ENCODE measurements at places on chromosomes 16 and 17. TPM values are rescaled to one million over a fixed set of nuclear protein-coding genes. Genes with fewer than 3 reads are reported as not detected.

- no peak for DNase-seq
Observed at GRCh38 chr17:39706921-39707337, 7.1 kb downstream of the ERBB2 start.

DNA sequence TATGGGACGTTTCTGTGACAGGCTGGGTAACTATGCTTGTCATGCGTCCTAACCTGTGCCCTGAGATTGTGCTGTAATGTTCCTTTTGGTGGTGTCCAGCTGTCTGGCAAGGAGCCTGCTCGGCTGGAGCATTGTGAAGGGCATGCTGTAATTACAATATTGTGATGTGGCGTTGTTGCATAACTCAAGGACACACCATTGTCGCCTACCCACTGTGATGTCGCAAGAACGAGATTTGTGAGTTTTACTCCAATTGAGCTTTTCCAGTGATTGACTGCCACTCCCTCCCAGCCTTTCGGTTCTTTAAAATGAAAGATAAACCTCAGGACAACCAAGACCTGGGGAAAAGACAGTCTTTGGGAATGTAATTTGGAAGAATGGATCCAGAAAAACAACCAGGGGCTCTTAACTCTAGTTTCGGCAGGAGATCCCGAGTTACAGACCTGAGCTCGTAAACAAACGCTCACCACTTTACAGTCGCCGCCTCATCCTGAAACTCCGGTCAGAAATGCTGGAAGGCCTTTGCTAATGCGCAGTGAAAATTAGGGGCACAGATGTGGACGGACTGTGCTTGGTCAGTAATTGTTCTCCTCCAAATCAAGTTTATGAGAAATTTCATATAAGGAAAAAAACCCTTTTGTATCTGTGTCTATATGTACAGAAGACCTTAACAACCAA, 1.3 kb downstream of the ZNF750 start:
- peak; percentile 78 for DNase-seq

DNA sequence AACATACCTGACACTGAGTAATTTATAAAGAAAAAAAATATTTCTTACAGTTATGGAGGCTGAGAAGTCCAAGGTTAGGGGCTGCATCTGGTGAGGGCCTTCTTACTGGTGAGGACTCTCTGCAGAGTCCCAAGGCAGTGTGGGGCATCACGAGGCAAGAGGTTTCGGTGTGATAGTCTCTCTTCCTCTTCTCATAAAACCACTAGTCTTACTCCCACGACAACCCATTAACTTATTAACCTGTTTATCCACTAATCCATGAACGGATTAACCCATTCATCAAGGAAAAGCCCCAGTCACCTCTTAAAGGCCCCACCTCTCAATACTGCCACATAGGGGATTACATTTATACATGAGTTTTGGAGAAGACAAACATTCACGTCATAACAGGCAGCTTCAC, 20.1 kb downstream of the CIITA start:
- no peak for DNase-seq

GRCh38 chr16:58195771-58196170, 2.1 kb downstream of the CSNK2A2 start:
- no peak for DNase-seq

GRCh38 chr17:4944163-4944553, 4.1 kb downstream of the RNF167 start:
- DNase-seq: no peak

GRCh38 chr17:9179602-9180001, 158.3 kb downstream of the NTN1 start:
- no peak for DNase-seq

GRCh38 chr17:15912416-15912955, 32.4 kb upstream of the ADORA2B start:
- no peak for DNase-seq

DNA sequence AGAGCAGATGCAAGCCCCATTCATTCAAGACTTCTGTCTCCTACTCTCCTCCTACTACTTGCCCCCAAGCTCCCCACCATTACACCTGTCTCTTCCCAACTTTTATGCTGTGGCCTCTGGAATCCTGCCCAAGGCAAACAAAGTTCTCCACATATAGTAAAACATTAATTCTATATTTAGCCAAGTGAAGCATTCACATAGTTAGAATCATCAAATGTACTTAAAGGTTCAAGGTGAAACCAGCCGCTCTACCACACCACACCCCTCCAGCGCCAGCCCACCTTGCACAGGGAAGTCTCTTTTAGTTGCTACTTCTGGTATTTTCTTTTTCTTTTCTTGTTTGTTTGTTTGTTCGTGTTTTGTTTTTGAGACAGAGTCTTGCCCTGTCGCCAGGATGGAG, 25.4 kb upstream of the GUCY2D start:
- DNase-seq: no peak

The BICDL2 gene
- 0.23 TPM for total RNA-seq

The MCRIP1 gene
- total RNA-seq: 35.6 TPM

All from MCF 10A (cell line).